ENCODE measurements at places on chromosomes 12 and 14. TPM values are rescaled to one million over a fixed set of nuclear protein-coding genes. Genes with fewer than 3 reads are reported as not detected.

SSTR1 gene
- total RNA-seq: 0.09 TPM

HSPA2 gene
- 2.7 TPM for total RNA-seq

SNAPC1 gene
- 28.0 TPM for total RNA-seq

SIX6 gene
- not detected for total RNA-seq

CATSPERB gene
- not detected for total RNA-seq

INSM2 gene
- not detected for total RNA-seq

AQP2 gene
- not detected for total RNA-seq

MYH6 gene
- total RNA-seq: not detected

CCDC197 gene
- total RNA-seq: not detected

PSMC1 gene
- total RNA-seq: 224 TPM

POTEM gene
- not detected for total RNA-seq
